ENCODE measurements at places on chromosomes 5 and 9. TPM values are rescaled to one million over a fixed set of nuclear protein-coding genes. Genes with fewer than 3 reads are reported as not detected.

The FBXW2 gene
- 77.9 TPM for total RNA-seq

The PRELID1 gene
- 160 TPM for total RNA-seq

- DNase-seq, result no peak
Observed at GRCh38 chr5:41874512-41875060, 4.4 kb upstream of the OXCT1 start.

The DPM2 gene
- total RNA-seq, result 41.4 TPM

GRCh38 chr5:7902201-7902600 lies 33.3 kb downstream of the MTRR start:
- DNase-seq, result no peak

- DNase-seq, result no peak
Observed at GRCh38 chr5:128632264-128632663, 94.2 kb upstream of the FBN2 start.

The TRAPPC13 gene
- 29.0 TPM for total RNA-seq

The TPPP gene
- total RNA-seq, result 0.04 TPM

GRCh38 chr5:29077451-29077850 lies 2039.1 kb upstream of the CDH9 start:
- no peak for DNase-seq

- no peak for DNase-seq
Observed at GRCh38 chr5:112202694-112203093, 216.4 kb downstream of the EPB41L4A start.

DNA sequence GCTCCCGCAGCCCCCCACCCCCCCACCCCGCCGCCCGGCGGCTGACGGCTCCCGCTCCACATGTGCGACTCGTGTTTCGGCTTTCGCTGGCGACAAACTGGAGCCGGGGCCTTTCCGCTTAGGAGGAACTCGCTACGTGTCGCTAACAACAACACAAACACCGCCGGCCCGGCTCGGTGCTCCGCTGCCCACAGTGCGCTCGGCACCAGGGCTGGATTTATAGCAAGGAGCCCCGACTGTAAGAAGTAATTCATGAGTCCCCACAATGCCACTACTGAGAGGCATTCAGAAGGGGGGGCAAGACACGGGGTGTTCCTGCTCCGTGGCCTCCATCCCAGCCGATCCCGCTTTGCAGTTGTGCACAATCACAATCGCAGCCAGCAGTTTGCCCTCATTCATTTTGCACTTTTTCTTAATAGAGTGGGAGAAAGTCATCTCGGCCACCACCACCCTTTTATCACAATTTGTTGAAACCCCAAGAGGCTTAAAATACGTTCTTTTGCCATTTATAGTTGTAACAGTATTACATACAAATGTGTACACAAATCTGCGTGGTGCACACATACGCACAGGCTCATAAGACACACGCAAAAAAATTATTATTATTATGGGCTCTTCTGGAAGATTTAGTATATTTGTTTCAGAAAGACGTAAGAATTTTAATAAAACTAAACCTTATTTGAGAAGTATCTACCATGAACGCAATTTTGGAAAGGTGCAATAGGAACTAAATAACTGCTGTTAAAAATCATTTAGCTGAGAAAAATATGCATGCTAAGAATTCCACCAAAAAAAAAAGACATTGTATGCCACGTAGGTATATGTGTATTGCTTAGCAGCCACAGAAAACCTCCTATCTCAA lies 48.1 kb downstream of the EBF1 start:
- DNase-seq, result peak; percentile 38

DNA sequence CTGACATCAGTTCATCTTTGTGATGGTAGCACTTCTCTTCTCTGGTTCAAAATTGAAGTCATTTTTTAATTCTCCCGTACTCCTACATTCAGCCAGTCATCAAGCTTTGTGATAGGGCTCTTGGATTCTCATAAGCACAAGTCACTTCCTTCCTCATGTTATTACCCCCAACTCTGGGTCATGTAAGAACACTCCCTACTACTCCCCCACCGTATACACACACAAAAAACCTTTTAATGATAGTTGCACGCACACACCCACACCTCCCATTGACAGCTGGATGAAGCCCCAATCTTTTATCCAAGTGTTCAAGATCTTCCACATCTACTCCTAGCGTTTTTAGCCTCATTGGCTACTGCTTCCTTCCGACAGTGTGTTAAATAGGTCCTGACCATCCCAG lies 16.8 kb downstream of the KDM3B start:
- no peak for DNase-seq

The FOXD4 gene
- total RNA-seq, result 0.55 TPM

- no peak for DNase-seq
Observed at GRCh38 chr9:136762221-136762691, 2.1 kb downstream of the LCN15 start.

DNA sequence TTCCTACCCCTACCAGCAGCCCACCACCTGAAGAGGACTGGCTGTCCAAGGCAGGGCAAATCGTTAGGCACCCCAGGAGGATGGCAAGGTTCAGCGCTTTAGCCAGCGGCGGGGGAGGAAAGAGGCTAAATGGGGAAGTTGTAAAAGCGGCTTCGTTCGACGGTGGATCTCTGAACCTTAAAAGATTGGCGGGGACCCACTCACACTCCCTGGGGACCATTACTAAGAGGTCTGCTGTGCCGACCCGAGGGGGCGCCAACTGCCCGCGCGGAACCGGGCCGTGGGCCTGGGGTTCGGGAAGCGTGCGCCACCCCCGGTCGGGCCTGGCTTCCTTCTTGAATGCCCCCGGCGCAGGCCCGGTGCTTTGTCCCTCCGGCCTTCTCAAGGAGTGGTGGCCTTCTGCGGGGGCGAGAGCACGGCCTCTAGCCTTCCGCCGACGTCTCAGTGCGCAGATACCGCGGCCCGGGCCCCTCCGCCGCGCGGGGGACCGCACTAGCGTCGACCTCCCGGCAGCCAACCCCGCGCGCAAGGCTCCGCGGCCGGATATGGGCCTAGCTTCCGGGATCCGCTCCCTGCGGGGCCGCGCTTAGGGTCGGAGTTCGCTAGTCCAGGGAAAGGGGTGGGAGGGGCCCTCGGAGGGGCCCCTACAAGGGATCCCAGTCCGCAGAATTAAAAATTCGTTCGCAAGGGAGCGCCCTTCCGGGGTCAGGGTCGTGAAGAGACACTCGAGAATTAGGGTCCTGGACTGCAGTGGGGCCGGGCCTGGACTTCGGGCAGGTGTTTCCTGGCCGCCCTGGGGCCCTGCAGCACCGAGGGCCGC lies 10.5 kb downstream of the NR2F1-AS1 start:
- no peak for DNase-seq

- peak; percentile 2 for DNase-seq
Observed at GRCh38 chr9:138074516-138074915, 196.9 kb downstream of the CACNA1B start.

The ARSB gene
- 12.7 TPM for total RNA-seq

The FGD3 gene
- total RNA-seq, result 61.9 TPM

DNA sequence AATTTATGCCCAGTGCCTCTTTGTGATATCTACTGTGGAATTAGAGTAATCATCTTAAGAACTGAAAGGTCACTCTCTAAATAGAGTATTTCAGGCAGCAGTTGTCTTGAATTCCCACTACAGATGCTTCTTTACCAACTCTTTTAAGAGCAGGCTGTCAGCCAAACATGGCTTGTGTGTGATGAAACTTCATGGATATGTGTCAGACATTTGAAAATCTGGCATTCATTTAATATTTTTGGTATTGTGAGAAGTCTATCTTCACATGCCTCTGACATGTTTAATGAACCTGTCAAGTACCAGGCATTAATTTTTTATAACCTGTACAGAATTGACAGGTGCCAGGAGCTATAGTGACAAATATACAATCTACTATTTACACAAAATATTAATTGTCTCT lies 318.6 kb downstream of the CDH9 start:
- no peak for DNase-seq

DNA sequence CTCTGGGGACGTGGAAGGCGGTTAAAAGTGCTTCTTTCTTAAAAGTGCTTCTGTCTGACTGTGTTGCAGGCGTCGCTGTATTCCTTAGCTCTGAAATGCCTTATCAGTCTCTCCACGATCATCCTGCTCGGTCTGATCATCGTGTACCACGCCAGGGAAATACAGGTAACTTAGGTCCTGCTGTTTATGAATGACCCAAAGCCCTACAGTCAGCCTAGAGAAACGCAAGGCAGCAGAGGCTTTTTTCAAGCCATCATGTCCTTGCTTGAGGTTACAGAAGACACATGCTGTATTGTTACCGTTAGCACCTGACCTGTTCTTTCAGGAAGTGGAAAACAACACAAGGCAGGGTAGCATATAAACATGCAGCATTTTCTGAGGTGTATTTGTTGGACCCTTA lies 2.0 kb downstream of the KCNN2 start:
- DNase-seq, result no peak

- no peak for DNase-seq
Observed at GRCh38 chr5:32001707-32002106, 172.4 kb downstream of the GOLPH3 start.

DNA sequence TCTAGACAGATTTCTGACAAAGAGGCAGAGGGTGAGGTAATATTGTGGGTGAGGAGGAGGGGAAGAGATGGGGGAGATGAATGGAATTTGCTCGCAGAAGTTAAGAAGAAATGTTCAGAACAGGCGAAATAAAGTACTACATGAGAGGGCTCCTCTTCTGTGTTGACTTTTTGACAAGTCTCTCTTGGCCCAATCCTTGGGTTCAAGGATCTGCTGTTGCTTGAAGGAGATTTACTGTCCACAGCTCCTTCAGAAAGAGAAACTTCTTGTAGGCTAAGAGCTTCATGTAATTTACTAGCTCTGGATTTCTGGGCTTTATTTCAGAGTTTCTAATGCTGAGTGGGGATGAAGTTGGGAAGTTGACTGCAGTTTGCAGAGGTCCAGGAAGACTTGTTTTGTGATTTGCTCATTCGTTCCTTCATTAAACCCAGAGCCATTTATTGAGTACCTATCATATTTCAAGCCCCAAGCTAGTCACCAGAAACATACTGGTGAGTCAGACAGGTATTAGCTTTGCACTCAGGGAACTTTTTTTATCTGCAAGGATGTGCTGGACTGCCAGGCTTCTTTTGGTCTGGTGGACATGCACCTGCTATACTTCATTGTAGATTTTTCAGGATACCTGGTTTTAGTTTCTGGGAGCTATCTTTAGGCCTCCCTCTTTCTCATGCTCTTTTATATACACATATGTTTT lies 402.9 kb upstream of the CLINT1 start:
- DNase-seq, result no peak

GRCh38 chr9:8071445-8071798 lies 271.8 kb upstream of the DMAC1 start:
- DNase-seq, result no peak

- no peak for DNase-seq
Observed at GRCh38 chr9:94593459-94594345, at the start of gene FBP2. TSS of gene FBP2 (minus strand) at chr9:94593824. CDS start at chr9:94593726, 98 bp downstream.

The SHOC1 gene
- total RNA-seq, result not detected

DNA sequence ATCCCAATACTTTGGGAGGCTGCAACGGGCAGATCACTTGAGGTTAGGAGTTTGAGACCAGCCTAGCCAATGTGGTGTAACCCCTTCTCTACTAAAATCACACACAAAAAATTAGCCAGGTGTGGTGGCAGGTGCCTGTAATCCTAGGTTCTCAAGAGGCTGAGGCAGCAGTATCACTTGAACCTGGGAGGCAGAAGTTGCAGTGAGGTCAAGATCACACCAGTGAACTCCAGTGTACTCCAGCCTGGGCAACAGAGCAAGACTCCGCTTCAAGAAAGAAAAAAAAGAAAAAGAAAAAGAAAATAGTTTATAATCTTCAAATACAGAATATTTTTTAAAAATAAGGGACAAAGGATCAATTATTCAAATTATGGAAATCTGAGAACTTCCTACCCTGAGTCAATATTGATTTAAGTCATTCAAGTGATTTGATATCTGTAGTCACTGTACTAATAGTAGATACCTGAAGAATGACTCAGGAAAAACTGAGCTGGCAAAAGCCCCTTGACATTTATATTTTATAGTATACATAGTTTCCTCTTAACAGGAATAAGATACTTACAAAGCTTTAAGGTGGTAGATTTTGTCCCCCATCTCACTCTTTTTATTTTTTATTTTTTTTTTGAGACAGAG lies 61.8 kb downstream of the PTBP3 start:
- no peak for DNase-seq

- DNase-seq, result no peak
Observed at GRCh38 chr9:77764894-77765780, 117.0 kb upstream of the GNA14 start.

DNA sequence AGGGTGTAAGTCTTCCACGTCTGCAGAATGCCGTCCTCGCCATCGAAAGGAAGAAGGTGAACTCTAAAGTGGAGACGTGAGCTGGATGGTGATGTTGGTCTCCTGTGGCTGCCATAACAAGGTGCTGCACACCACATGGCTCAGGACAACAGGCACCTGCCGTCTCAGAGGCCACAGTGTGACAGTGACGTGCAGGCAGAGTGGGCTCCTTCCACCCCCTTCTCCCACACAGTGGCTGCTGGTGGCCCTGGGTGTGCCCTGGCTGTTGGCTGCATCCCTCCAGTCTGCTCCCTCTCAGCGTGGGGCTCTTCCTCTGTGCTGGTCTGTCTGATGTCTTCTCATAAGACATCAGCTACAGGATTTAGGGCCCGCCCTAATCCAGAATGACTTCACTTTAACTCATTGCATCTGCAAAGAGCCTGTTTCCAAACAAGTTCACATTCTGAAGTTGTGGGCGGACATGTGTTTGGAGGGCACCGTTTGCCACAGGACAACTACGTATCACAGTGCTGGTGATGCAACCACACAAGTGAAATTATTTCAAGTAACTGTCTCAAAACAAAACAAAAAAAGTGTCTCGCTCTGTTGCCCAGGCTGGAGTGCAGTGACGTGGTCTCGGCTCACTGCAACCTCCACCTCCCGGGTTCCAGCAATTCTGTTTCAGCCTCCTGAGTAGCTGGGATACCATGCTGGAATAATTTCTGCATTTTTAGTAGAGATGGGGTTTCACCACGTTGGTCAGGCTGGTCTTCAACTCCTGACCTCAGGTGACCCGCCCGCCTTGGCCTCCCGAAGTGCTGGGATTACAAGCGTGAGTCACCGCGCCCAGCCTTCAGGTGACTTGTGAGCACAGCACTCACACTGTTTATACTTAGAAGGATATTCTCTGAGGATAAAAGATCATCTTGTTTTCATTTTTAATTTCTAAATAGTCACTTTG lies 31.2 kb upstream of the CLPTM1L start:
- no peak for DNase-seq

DNA sequence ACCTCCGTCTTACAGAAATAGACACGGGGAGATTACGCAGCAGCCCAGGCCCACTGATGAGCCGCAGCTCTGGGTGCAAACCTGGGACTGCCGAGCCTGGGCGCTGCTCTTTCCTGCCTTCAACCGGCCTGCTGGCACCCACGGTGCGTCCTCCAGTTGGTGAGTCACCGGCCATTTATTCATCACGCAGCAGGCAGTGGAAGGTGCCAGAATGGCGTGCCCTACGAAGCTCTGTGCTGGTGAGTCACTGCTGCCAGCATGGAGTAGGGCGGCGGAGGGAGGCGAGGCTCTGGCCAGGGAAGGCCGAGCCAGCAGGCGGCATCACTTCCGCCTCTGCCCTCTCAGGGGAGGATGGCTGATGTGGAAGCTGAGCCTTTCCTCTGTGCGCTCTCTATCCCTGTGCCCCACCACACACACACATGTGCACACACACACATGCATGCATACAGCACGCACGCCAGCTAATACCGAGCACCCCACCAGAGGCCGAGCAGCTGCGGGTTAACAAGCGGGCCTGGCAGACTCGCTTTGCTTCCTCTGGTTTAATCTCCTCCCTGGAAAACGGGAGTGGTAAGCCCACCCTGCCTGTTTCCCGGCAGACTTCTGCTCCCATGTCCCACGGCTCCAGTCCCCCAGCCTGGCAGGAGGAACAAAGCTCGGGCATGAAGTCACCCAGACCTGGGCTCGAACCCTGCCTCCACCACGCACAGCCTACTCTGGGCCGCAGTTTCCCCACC lies 39.2 kb downstream of the OLFM1 start:
- DNase-seq, result no peak

Measured in activated B cell treated with CpG ODN at 0.5 μM for 24 hours (primary cell).